ENCODE measurements at places on chromosomes 13 and 19.

DNA sequence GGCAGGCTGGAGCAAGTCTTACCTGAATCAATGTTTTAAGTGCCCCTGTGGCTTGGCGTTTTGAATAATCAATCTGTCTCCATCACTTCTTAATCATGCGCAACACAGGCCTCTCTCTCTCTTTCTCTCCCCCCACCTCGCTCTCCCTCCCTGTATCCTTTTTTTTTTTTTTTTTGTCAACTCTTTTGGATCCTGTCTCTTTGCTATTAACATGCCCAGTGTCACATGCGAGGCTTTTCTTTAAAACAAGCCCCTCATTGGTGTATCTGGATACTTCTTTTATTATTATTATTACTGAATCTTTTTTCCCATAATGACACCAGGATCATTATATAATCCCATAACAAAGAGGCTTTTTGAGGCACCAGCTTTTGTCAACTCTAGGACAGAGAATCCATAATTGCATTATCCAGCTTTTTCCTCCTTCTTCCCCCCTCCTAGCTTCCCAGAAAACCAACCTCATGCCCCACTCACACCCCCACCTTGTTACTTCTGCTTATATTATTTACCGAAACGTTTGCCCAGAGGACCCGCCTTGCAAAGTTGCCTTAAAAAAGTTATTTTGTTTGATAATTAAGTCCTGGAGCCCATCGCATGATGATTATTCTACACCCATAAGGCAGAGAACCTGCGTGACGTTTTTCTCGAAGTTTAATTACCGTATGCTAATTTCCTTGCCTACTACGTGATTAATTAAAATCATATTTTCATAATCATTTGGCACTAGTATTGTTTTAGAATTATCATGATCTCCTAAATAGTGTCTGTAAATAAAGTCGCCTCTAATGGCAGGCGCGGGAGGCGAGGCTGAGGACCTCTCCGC, 148.1 kb upstream of the ZNF536 start:
- no peak for DNase-seq

DNA sequence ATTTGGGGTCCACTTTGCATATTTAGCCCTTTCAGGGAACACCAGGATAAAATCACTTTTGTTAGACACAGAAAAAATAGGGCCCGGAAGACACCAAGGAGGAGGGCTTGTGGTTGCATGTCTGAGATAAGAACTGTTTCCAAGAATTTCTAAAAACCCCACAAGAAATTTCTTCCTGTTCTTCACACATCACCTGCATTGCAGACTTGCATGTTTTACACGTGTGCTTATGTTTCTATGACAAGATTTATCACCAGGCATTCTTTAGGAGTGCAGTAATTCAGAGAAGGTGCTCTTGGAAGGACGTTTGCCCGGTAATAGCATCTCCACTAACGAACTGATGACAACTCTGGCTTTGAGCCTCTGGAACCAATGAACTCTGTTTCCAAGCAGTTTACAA, 7.1 kb upstream of the ACTL9 start:
- no peak for DNase-seq

GRCh38 chr19:46299004-46299509, 2.2 kb downstream of the HIF3A start:
- DNase-seq = peak; percentile 89

GRCh38 chr13:102325321-102325720, 76.5 kb downstream of the FGF14 start:
- no peak for DNase-seq

GRCh38 chr13:27745301-27745700, 47.0 kb upstream of the GSX1 start:
- no peak for DNase-seq

- no peak for DNase-seq
Observed at GRCh38 chr19:4974880-4975469, 6.1 kb downstream of the KDM4B start.

- DNase-seq = no peak
Observed at GRCh38 chr13:114082849-114083645, 49.4 kb downstream of the RASA3 start.

GRCh38 chr19:32227561-32228165, 117.7 kb upstream of the ZNF507 start:
- DNase-seq = no peak

DNA sequence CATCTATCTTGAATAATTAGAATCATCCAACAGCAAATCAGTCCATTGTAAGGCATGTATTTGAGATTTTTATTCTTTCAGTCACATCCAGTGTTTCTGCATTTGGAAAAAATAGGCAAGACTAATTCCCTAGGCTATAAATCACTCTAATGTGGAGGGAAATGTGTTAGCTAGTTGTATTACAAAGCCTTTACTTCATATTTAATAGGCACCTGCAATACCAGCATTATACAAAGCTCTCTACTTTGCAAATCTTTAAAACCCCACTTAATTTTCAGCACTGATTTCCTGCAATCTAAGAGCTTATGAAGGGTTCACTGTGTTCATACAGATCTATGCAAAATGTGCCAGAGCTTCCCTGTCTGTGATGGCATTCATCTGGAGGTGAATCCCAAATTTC, 12.3 kb downstream of the PCDH9 start:
- DNase-seq = no peak

DNA sequence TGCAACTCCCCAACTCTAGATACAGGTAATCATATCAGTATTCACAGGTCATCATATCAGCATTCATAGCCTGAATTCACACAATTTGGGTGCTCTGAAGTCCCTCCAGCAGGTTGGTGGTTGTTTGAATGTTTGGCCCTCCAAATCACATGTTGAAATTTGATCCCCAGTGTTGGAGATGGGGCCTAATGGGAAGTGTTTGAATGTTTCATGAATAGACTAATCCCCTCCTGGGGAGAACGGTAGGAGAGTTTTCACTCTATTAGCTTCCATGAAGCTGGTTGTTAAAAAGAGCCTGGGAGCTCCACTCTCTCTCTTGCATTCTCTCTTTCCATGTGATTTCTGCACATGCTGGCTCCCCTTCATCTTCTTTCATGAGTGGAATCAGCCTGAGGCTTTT, 288.6 kb upstream of the PCDH9 start:
- no peak for DNase-seq

DNA sequence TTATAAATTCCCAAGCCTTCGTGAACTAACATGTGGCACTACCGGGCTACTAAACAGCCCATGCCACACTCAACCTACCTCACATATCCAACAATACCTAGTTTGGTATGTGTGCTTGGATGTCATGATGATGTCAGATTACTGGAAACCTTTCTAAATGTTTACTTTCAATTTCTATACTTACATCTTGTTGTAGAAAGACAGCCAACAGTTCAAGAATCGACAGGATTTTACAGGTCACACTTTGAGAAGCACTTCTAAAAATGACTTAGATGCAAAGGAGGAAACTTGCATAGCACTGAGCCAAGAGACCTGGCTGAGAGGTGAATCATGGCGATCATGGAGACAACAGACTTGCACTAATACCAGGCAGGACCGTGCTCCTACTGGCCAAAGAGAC, 209.9 kb downstream of the COL4A1 start:
- DNase-seq = no peak

- peak; percentile 48 for DNase-seq
Observed at GRCh38 chr13:50080911-50081678, 65.9 kb downstream of the KCNRG start.

- no peak for DNase-seq
Observed at GRCh38 chr19:18366021-18366435, 19.9 kb upstream of the GDF15 start.

All from dorsolateral prefrontal cortex (tissue), 122 donors.